ENCODE measurements at places on chromosomes 3 and 15. TPM values are rescaled to one million over a fixed set of nuclear protein-coding genes. Genes with fewer than 3 reads are reported as not detected.
A peak's percentile ranks its signal among the peaks of the same experiment; 100 is the strongest.

GRCh38 chr15:80801891-80802680 lies 22.9 kb downstream of the CEMIP start:
- H3K4me1 ChIP-seq = no peaks in the 10 kb centered on the region
- H3K4me3 ChIP-seq = no peak overlapping the region
- no peak for DNase-seq
- H3K27me3 ChIP-seq = no peaks in the 10 kb centered on the region
- H3K36me3 ChIP-seq = no peaks in the 10 kb centered on the region

DNA sequence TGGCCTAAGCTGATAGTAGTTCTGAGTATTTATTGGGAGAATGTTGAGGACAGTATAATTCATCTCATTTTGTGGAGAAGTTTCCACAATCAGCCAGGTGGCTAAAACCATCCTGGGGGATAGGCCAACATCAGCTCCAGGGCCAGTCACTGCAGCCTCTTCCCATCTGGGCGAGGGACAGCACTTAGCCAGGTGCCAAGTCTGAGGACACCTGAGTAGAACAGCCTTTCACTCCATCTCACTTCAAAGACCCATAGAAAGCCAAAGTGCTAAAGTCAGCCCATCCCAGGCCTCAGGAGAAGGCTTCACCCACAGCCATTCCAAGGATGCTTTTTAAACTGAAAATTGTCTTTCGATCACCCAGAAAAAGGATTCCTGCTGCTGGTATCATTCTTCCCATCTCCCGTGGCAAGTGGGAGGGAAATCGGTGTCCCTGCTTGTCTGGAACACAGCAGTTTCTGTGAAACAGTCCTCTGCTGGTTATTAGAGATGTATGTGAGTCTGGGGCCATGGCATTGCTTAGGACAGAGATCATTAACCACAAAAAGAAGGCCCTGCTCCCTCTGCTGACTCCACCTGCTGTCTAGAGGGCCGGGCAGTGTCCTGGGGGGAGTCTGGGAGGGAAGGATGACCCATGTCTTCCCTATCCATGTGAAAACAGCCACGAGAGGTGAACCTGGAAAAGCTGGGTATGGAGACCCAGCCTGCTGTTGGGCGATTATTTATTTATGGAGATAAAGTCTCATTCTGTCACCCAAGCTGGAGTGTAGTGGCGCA lies 9.6 kb downstream of the CALML4 start:
- H3K4me3 ChIP-seq = no peak overlapping the region
- no peaks in the 10 kb centered on the region for H3K4me1 ChIP-seq
- no peak overlapping the region for H3K27ac ChIP-seq
- DNase-seq = no peak

DNA sequence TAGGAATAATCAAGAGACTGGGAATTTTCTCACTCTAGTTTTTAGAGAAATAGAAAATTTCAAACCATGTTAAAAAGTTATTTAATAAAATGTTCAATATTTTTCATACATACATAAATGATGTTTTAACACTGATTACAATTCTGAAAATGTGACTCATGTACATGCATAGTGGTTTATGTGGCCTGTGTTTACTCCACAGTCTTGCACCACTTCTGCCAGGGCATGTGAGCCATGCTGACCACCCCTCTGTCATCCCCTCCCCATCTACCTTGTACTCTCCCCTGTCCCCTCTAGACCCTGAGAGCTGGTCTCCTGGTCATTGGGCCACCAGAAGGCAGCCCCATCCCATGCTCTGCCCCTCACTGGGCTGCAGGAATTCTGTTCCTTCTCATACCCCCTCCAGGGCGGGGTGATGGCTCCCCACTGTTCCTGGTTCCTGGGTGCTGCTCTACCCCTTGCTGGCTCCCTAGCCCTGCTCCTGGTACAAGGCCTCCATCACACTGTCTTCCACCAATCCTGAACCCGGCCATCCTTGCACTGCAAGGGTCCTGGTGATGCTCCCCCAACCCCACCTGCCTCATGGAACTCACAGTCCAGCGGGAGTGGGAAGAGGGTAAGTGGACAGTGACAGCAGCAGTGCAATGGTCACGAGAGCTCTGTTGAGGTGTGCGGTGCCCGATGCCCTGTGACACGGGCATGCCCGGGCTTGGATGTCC lies 24.2 kb upstream of the SLC41A3 start:
- no peaks in the 10 kb centered on the region for H3K4me1 ChIP-seq
- no peaks in the 10 kb centered on the region for H3K27me3 ChIP-seq
- H3K4me3 ChIP-seq = no peak overlapping the region
- DNase-seq = no peak
- H3K27ac ChIP-seq = no peak overlapping the region

DNA sequence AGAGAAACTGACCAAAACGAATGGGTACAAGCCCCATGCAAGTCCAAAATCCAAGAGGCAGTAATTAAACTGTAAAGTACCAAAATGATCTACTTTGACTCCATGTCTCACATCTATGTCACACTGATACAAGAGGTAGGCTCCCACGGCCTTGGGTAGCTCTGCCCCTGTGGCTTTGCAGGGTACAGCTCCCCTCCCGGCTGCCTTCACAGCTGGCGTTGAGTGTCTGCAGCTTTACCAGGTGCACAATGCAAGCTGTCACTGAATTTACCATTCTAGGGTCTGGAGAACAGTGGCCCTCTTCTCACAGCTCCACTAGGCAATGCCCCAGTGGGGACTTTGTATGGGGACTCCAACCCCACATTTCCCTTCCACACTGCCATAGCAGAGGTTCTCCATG lies 308.6 kb downstream of the TBC1D5 start:
- no peaks in the 10 kb centered on the region for H3K4me1 ChIP-seq
- DNase-seq = no peak
- no peaks in the 10 kb centered on the region for H3K27me3 ChIP-seq
- H3K4me3 ChIP-seq = no peak overlapping the region
- no peak overlapping the region for H3K27ac ChIP-seq

DNA sequence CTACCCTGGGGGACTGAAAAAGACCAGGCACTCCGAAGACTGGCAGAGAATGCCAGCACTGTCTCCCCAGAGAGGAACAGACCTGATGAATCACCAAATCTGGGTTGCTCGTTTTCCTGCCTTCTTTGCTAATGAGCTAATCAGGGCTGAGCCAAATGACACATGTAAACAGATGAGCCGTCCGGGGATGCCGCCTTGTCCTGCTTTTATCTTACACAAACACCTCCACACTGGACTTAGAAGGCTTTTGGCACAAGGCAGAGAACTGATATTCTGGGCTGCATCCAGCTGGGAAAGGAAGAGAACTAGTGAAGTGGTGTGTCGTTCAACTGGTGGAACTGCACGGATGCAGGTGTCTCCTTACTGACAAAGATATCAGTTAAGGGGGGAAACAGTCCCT lies 88.1 kb downstream of the MECOM start:
- H3K27ac ChIP-seq = peak overlapping the region; percentile 45
- H3K36me3 ChIP-seq = no peaks in the 10 kb centered on the region
- H3K4me1 ChIP-seq = peaks cover 2% of the 10 kb centered on the region
- no peak for DNase-seq

DNA sequence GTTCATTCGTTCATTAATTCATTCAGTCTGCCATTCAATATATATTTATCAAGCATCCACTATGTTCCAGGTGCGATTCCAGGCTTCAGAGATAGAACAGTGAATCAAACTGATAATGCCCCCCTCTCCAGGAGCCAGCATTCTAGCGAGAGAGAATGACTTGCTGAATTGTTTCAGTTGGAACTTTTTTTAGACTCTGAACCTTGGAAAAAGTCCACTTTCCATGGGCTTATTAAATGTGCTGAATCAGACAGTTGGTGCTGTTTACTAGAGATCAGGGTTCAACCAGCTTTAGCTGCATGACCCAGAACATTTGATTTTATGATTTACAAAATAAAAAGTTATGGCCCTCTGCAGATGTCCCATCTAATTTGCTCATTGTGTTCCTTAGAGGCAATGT lies 213.2 kb downstream of the THSD4 start:
- DNase-seq = no peak
- H3K4me3 ChIP-seq = no peak overlapping the region
- H3K27ac ChIP-seq = peak overlapping the region; percentile 80
- H3K36me3 ChIP-seq = no peaks in the 10 kb centered on the region
- no peaks in the 10 kb centered on the region for H3K27me3 ChIP-seq

- H3K27ac ChIP-seq = peak overlapping the region; percentile 80
- peaks cover 10% of the 10 kb centered on the region for H3K4me1 ChIP-seq
- H3K27me3 ChIP-seq = no peaks in the 10 kb centered on the region
- H3K4me3 ChIP-seq = no peak overlapping the region
- no peaks in the 10 kb centered on the region for H3K36me3 ChIP-seq
- no peak for DNase-seq
These were observed 24.3 kb downstream of the IRAK2 start for GRCh38 chr3:10188804-10189556.

- H3K27me3 ChIP-seq = no peaks in the 10 kb centered on the region
- no peaks in the 10 kb centered on the region for H3K4me1 ChIP-seq
- no peak overlapping the region for H3K27ac ChIP-seq
- no peak overlapping the region for H3K4me3 ChIP-seq
- DNase-seq = no peak
- H3K36me3 ChIP-seq = no peaks in the 10 kb centered on the region
These were observed 446.8 kb upstream of the DPH6 start for GRCh38 chr15:35992791-35993190.

DNA sequence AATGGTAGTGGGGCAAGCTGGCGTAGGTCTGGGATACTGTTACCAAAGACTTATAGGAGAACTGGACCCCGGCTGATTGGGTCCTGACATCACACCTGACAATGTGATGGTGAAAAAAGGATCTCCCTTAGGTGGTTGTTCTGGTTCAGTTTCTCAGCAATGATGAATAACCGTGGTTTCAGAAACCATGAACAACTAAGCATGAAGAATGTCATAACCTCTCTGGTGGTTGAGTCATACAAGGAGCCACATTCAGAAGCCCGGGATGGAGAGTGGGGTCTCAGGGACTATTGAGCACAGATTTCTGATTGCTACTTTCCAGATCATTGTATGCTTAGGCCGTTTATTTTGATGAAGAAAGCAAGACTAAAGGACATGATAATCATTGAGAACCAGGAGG lies 17.4 kb downstream of the GPR160 start:
- H3K4me1 ChIP-seq = no peaks in the 10 kb centered on the region
- H3K4me3 ChIP-seq = no peak overlapping the region
- H3K27ac ChIP-seq = no peak overlapping the region
- no peak for DNase-seq
- H3K27me3 ChIP-seq = no peaks in the 10 kb centered on the region

GRCh38 chr3:136385457-136385856 lies 135.3 kb downstream of the PCCB start:
- H3K36me3 ChIP-seq = no peaks in the 10 kb centered on the region
- H3K27me3 ChIP-seq = no peaks in the 10 kb centered on the region
- no peak overlapping the region for H3K4me3 ChIP-seq

- H3K4me3 ChIP-seq = no peak overlapping the region
- H3K27me3 ChIP-seq = no peaks in the 10 kb centered on the region
- no peak for DNase-seq
- H3K36me3 ChIP-seq = no peaks in the 10 kb centered on the region
- no peak overlapping the region for H3K27ac ChIP-seq
These were observed 36.0 kb upstream of the SYNPR start for GRCh38 chr3:63242124-63242523.

Gene CSPG5
- total RNA-seq = 24.9 TPM

GRCh38 chr3:7607676-7608075 lies 746.8 kb downstream of the GRM7 start:
- H3K36me3 ChIP-seq = no peaks in the 10 kb centered on the region
- no peak overlapping the region for H3K27ac ChIP-seq
- no peak for DNase-seq
- no peaks in the 10 kb centered on the region for H3K27me3 ChIP-seq
- no peaks in the 10 kb centered on the region for H3K4me1 ChIP-seq

DNA sequence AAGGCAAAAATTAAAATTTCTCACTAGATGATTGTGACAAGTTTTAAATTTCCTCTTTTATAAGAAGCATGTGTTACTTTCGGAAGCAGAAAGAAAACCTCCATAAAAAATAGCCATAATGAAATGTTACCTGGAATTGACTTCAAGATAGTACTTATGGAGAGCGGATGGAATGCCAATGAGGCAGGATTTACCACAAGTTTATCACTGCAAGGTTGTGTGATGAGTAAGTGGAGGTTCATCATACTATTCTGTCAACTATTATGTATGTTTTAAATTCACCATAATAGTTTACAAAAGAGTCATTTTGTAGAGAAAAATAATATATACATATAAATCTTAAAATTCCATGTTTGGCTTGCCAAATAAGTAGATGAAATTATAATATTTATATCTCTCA lies 230.3 kb downstream of the SCAPER start:
- no peak overlapping the region for H3K4me3 ChIP-seq
- no peaks in the 10 kb centered on the region for H3K36me3 ChIP-seq
- H3K27me3 ChIP-seq = no peaks in the 10 kb centered on the region
- no peaks in the 10 kb centered on the region for H3K4me1 ChIP-seq

GRCh38 chr3:108281670-108282069 lies 14.7 kb upstream of the HHLA2 start:
- H3K4me3 ChIP-seq = no peak overlapping the region
- no peaks in the 10 kb centered on the region for H3K36me3 ChIP-seq
- H3K27ac ChIP-seq = no peak overlapping the region
- no peaks in the 10 kb centered on the region for H3K4me1 ChIP-seq
- no peaks in the 10 kb centered on the region for H3K27me3 ChIP-seq

DNA sequence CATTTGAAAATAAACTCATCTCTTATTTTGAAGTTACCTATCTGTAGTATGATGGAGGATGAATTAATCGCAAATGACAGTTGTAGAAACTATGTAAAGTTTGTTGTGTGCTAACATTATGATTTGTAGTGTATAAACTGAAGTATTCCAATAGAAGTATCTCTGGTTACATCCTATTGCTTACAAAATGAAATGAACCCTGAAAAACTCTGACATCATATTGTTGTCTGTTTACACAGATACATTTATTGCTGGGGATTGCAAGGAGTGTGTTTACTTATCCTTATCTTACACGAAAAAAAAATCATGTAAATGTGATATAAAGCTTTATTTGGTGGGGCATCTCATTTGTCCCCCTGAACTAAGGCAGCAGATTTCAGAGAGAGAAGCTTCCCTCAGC lies 2.6 kb upstream of the ABHD10 start:
- H3K36me3 ChIP-seq = peaks cover 9% of the 10 kb centered on the region
- H3K4me3 ChIP-seq = no peak overlapping the region
- DNase-seq = no peak
- peaks cover 4% of the 10 kb centered on the region for H3K4me1 ChIP-seq
- no peak overlapping the region for H3K27ac ChIP-seq

Gene IL5RA
- total RNA-seq = 13.8 TPM

DNA sequence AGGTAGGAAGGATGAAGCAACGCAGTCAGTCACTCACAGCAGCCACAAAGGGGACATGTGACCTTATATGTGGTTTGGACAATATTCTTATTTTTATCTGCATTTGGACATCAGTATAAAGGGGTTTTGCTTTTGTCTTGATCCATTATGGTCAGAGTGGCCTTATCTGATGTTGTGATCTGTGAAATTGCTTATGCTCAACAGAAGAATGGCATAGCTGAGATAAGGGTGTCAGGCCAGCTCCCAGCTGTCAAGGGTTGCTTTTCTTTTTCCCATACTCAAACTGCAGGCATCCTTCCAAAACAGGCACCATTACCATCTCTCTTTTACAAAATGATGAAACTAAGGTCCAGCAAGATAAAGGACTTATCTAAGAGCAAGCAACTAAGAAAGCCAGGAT lies 28.1 kb downstream of the DCLK3 start:
- H3K36me3 ChIP-seq = no peaks in the 10 kb centered on the region
- H3K4me1 ChIP-seq = peaks cover 21% of the 10 kb centered on the region
- no peaks in the 10 kb centered on the region for H3K27me3 ChIP-seq
- DNase-seq = no peak

Measured in lung (tissue), 17 donors.